ENCODE measurements at places on chromosomes 5 and 9. TPM values are rescaled to one million over a fixed set of nuclear protein-coding genes. Genes with fewer than 3 reads are reported as not detected.

The DRD1 gene
- total RNA-seq: 0.40 TPM

The NR2F1 gene
- total RNA-seq: 19.7 TPM

The UGT3A2 gene
- total RNA-seq: 0.34 TPM

The SPACA9 gene
- 5.8 TPM for total RNA-seq

The ITK gene
- not detected for total RNA-seq

DNA sequence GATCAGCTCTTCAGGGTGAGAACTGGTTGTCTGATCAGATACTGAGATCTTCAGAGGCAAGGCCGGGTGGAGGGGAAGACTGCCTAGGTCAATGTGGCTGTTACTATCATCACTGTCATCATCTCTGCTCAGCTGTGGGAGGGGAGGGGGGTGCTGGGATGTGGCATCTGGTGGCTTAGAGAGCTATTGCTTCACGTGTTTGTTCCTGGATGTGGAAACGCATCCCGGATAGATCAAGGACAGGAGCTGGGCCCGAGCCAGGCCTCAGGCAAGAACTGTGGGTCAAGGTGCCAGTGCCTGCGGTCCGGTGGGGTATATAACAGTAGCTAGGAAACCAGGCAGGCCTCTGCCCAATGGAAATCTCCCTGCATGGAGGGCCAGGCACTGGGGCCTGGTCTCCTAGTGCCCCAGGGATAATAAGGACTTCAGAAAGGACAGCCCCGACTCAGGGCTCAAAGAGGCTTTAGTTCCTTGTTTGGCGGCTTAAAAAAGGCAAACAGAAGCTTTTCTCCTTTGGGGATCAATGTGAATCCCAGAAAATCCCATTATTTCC, 30.3 kb upstream of the TIFAB start:
- DNase-seq: no peak
- H3K27me3 ChIP-seq: peaks cover 63% of the 10 kb centered on the region
- H3K4me1 ChIP-seq: no peaks in the 10 kb centered on the region
- H3K4me3 ChIP-seq: no peak overlapping the region

DNA sequence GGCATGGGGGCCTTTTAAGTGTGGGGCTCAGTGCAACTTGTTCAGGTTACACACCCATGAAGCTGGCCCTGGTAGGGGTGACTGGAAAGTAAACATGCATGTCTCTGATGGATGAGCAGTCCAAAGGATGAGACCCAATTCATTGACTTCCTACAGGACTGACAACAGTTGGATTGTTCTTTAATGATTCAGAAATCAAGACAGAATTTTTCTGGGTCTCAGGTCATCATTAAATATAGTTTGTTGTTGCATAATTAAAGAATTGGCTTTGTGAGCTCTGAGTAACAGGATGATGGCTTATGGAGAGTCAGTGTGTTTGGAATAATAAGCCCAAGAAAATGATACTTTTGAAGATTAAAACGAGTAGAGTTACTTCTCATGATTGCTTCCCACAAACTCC, 604.2 kb upstream of the CLINT1 start:
- H3K4me1 ChIP-seq: peaks cover 5% of the 10 kb centered on the region
- H3K4me3 ChIP-seq: no peak overlapping the region
- no peak for DNase-seq
- no peaks in the 10 kb centered on the region for H3K36me3 ChIP-seq

GRCh38 chr5:163303718-163304117, 133.7 kb upstream of the CCNG1 start:
- no peak overlapping the region for H3K27ac ChIP-seq
- H3K4me1 ChIP-seq: no peaks in the 10 kb centered on the region
- no peaks in the 10 kb centered on the region for H3K36me3 ChIP-seq
- H3K4me3 ChIP-seq: no peak overlapping the region
- H3K27me3 ChIP-seq: no peaks in the 10 kb centered on the region

GRCh38 chr5:98750693-98751092, 22.8 kb upstream of the RGMB start:
- H3K4me3 ChIP-seq: no peak overlapping the region
- no peaks in the 10 kb centered on the region for H3K36me3 ChIP-seq
- DNase-seq: no peak
- H3K27me3 ChIP-seq: peaks cover 4% of the 10 kb centered on the region
- H3K4me1 ChIP-seq: no peaks in the 10 kb centered on the region

GRCh38 chr9:37906312-37907239, 2.6 kb upstream of the SLC25A51 start:
- H3K4me1 ChIP-seq: peaks cover 22% of the 10 kb centered on the region
- H3K4me3 ChIP-seq: peak overlapping the region; percentile 3
- no peak overlapping the region for H3K27ac ChIP-seq
- H3K36me3 ChIP-seq: no peaks in the 10 kb centered on the region
- H3K27me3 ChIP-seq: no peaks in the 10 kb centered on the region

DNA sequence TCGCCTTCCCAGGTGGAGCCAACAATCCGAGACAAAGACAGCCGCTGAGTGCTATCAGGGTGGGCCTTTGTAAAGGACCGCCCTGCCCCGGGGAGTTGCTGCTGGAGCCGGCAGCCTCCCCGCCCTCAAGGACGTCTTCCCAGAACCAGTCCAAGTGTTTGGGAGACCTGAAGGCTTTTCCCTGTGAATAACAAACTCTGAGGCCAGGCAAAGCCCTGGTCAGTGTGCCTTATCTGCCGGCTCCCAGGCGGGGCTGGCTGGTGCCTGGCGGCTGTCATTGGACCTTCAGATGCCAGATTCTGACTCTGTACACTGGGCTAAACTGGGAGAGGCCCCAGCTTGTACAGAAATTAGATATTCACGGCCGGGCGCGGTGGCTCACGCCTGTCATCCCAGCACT, 2.1 kb downstream of the SLC9A3 start:
- no peak overlapping the region for H3K27ac ChIP-seq
- H3K4me3 ChIP-seq: no peak overlapping the region
- no peak for DNase-seq
- peaks cover 11% of the 10 kb centered on the region for H3K4me1 ChIP-seq
- H3K36me3 ChIP-seq: no peaks in the 10 kb centered on the region

DNA sequence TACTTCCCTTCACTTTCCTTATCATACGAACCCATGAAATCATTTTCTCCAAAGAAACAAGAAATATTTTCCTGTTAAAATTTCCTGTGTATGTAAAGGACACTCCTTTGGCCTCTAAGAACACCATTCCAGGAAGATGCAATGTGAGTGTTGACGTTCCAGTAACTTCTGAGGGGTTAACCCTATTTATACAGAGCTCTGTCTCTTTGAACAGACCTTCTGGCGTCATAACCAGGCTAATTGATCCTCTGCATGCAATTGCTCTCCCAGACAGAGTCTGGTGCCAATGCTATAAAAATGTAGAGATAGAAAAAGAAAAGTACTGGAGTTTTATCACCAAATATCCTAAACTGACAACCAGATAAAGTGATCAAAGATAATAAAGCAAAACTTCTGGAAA, 218.5 kb downstream of the TLE1 start:
- H3K27me3 ChIP-seq: no peaks in the 10 kb centered on the region
- DNase-seq: no peak
- peaks cover 14% of the 10 kb centered on the region for H3K4me1 ChIP-seq
- no peaks in the 10 kb centered on the region for H3K36me3 ChIP-seq

DNA sequence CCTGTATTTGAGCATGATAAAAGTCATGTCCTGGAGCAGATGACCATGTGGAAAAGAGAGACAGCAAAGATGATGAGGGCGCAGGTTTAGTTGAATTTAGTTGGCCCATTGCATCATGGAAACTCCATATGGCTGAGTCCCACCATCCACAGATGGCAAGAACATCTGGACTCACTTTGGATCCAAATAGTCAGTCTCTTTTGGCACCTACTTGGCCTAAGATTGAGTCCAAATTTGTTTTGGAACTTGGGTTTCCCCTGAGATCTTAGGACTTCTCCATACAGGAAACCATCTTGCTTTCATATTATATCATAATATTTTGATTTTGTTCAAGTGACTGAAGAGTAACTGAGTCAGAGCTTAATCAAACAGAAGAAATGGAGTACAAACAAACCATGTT, 217.5 kb downstream of the DRD1 start:
- no peaks in the 10 kb centered on the region for H3K36me3 ChIP-seq
- peaks cover 8% of the 10 kb centered on the region for H3K4me1 ChIP-seq
- H3K27ac ChIP-seq: no peak overlapping the region
- no peak for DNase-seq

DNA sequence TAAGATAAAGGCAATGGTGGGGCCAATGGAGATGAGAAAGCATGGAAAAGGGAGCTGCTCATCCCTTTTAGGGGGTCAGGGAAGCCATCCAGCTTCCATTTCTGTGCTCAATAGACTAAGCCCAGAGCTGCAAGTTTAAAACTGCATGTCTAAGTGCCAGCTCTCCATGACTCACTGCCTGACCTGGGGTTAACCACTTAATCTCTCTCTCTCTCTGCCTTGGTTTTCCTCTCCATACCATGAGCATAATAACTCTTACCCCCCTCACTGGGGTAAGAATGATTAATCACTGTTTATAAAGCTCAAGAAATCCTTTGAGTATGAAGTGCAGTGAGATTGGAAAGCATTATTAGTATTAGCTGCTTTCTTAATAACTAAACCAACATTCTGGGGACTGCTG, 1382.4 kb upstream of the WWC1 start:
- no peak overlapping the region for H3K4me3 ChIP-seq
- no peaks in the 10 kb centered on the region for H3K36me3 ChIP-seq
- H3K27ac ChIP-seq: no peak overlapping the region
- peaks cover 23% of the 10 kb centered on the region for H3K4me1 ChIP-seq
- no peaks in the 10 kb centered on the region for H3K27me3 ChIP-seq
- no peak for DNase-seq

DNA sequence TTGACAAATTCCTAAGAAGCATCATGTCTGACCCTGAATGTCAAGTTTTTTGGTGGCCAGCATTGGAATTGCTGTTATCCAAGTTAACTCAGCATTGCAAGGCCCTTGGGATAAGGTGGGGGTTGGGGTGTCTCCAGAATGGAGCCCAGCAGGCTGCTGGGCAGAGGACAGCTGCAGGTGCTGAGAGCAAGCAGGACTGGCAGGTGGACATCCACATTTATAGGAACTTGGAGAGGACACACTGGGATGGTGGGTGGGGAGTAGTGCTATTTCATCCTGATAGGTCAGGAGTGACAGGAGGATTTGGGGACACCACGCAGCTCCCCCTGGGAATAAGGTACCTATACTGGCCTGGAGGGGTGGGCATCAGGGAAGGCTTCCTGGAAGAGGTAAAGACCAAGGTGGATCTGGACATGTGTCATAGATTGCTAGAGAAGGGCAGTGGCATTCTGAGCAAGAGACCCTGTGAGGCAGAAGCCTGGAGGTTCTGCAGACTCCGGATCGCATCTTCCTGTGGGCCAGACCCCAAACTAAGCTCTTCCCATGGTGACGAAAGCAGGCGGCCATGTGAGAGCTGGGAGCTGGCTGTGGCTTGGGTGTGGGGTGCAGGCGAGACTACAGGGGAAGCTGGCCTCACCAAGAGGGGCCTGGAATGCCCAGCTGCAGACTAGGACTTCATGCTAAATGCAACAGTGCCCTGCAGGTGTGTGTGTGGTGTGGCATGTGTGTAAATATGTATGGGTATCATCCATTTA, 148.1 kb downstream of the RGS3 start:
- no peak for DNase-seq
- no peak overlapping the region for H3K27ac ChIP-seq
- H3K4me1 ChIP-seq: peaks cover 20% of the 10 kb centered on the region
- no peak overlapping the region for H3K4me3 ChIP-seq

DNA sequence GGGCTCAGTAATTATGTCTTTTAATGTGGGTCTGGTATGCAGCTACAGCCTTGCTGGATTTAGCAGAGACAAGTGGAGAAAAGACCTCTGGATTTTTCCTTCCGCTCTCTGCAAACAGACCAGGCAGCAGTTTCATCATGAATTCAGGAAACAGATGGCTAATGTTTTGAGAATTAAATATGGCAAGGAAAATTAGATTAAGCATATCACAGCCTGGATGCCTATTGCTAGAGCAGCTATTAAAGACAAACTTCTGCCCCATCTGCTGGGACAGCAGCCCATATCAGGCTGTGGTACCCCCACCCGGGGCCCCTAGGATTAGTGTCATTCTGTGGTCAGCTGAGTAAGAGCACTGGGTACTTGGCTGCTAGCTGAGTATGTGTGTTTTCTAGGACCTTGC, 6.2 kb downstream of the SKP2 start:
- H3K36me3 ChIP-seq: peaks cover 27% of the 10 kb centered on the region
- no peak for DNase-seq
- peak overlapping the region; percentile 96 for H3K27ac ChIP-seq

- peak overlapping the region; percentile 23 for H3K27ac ChIP-seq
- DNase-seq: no peak
- no peaks in the 10 kb centered on the region for H3K36me3 ChIP-seq
- peaks cover 76% of the 10 kb centered on the region for H3K4me1 ChIP-seq
- no peak overlapping the region for H3K4me3 ChIP-seq
These were observed 139.1 kb downstream of the SCAMP1 start for GRCh38 chr5:78499485-78499884.

All from mesothelial cell of epicardium (in vitro differentiated cells).